Stimulated activated CD4-positive, alpha-beta T cell treated with anti-CD3 and anti-CD28 coated beads, TNF-alpha, amount 100 ng/mL, for 24 hours (primary cell): ENCODE measurements at places on chromosomes 7 and 10.

DNA sequence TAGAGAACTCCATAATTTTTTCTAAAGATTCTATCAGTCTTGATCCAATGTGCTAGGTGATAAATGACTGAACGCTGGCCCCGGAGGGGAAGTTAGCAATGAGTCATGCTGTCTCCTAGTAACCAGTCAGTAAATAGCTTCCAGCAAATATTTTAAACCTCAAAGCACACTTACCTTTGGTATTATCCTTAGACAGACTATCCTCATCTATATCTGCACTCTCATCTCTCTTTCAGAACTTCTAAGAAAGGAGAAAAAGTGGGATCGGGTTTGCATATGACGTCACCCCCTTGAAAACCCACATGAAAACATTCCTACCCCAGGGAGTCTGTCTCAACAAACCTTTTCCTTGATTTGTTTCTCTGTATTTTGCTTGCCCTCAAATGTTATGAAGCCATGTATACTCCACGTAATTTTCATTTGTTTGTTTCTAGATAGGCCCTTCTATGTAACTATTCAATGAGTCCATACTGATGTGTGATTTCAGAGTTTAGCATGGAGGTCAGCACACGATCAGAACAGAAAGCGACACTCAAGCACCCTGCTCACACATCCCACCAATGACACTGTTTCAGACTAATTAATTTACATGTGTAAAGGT, 174.9 kb upstream of the NRP1 start:
- DNase-seq, result no peak

DNA sequence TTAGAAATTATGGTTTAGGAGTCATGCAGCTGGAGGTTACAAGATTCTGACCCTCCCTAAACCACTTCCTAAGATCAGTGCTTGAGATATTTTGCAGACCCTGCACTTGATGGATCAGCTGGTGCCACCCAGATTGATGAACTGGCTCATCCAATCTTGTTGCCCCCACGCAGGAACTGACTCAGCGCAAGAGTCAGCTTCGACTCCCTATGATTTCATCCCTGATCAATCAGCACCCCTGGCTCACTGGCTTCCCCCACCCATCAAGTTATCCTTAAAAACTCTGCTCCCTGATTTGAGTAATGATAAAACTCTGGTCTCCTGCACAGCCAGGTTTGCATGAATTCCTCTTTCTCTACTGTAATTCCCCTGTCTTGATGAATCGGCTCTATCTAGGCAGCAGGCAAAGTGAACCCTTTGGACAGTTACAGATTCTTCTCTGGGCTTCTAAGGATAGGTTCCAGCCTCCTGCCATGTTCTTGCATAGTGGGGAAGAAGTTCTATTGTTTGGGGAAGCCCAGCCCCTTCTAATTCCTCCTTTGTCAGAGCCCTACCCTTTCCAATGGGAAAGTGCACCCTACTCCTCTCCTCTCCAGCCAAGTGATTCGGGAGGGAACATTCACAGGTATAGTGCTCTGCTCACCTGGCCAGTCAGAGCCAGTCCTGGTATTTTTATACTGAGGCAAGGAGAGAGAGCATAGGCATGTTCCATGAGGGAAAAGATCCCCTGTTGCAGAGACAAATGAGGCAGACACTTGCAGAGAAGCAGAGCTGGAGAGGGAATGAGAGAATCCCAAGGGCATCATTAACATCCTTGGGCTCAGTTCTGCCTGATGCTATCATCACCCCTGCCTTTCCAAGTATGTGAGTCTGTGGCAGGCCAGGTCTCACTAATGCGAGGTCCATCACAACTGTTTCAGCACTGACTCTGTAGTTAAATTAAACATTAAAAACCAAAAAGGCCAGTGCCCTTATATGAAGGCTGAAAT, 224.4 kb upstream of the GALNT17 start:
- no peak for DNase-seq

- DNase-seq, result no peak
Measured at GRCh38 chr10:1190052-1190395, 133.8 kb downstream of the WDR37 start.

- no peak for DNase-seq
Measured at GRCh38 chr10:49373361-49373760, 22.5 kb downstream of the DRGX start.

GRCh38 chr7:47461161-47461560, 120.8 kb downstream of the TNS3 start:
- no peak for DNase-seq

DNA sequence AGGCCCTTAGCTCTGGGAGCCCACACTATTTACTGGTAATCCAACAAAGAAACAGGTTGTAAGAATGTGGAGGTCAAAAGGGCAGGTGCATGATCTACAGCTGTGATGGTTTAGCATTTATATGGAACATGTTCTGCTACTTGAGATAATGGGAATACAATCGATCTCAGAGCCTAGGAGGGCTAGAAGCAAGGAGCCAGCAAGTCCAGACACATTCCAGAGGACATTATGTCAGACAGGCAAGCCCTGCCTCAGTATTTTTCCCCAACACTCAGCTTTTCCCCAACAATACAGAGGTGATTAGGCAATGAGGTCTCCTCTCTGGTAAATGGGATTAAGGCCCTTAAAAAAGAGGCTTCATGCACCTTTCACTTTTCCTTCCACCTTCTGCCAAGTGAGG, 21.4 kb upstream of the GNAT3 start:
- no peak for DNase-seq

DNA sequence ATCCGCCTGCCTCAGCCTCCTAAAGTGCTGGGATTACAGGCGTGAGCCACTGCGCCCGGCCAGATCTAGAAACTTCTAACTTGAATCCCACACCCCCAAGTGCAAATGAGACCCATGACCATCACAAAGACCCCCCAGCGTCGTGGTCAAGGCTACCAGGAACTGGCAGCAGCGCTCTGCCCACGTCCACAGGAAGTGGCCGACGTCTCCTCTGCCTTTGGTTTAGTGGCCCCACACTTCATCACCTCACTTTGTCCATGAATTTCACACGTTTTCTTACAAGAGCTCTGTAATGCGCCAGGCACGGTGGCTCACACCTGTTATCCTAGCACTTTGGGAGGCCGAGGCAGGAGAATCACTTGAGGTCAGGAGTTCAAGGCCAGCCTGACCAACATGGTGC, 53.5 kb upstream of the TNRC18 start:
- no peak for DNase-seq

- DNase-seq, result no peak
Measured at GRCh38 chr10:11553773-11554381, 57.6 kb downstream of the USP6NL start.

DNA sequence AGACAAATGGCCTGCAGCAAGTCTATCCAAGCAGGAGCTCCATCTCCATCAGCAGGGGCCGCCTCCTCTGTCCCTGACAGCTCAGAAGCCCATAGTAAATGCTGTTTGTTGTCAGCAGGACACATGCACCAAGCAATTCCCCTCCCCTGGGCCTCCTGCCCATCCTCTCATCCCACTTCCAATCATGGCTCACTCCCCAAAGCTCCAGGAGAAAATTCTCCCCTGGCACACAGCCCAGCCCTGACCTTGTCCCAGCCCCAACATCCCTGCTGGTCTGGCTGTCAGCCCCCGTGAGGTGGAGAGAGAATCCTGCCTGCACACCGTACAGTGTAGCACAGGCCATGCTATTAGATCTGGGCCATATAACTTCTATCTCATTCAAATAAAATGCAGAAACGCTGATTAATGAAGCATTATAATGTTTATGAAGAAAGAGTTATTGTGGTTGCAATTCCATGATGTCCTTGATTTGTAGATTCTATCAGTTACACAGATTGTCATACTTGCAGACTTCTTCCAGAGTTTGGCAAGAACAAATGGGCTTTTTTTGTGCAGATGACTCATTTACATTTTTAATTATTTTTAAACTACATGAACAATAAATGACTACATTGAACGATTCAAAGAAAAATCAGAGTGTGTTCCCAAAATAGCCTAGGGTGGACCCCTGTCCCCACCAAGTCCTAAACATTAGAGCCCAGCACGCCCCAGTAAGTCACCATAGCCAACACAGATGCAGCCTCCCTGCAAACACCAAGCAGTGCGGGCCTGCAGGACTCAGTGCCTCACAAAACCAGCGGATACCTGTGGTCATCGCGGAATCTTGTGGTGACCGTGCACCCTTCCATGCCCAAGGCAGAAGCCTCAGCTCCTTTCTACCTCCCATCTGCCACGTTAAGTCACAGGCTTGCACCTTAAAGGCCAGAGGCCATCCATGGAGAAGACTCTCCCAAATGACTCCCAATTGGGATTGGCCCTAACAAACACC, 70.1 kb downstream of the COBL start:
- DNase-seq, result no peak
